ENCODE measurements at places on chromosomes 4 and X.

- no peak for DNase-seq
Observed at GRCh38 chr4:46874811-46875210, 34.2 kb downstream of the COX7B2 start.

DNA sequence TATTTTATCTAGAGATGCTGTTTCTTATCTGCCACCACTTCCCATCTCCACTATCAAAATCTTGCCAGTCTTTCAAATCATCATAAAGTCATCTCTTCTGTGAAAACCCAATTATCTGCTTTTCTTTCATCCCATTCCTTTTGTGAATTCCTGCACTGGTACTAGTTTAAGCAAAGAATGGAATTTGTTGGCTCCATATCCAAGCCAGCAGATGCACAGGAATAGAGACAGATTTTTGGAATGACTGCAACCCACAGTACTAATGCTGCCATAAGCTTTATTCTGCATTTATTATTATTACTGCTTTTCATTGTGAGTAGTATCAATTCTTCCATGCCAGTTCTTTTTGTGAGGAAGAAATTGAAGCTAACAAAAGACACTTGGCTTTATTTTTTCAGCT, 616.7 kb downstream of the RAPGEF2 start:
- no peak for DNase-seq

- DNase-seq, result no peak
Observed at GRCh38 chrX:74911494-74911893, 13.8 kb downstream of the NEXMIF start.

- DNase-seq, result no peak
Observed at GRCh38 chrX:47430925-47431324, 52.1 kb downstream of the ZNF41 start.

DNA sequence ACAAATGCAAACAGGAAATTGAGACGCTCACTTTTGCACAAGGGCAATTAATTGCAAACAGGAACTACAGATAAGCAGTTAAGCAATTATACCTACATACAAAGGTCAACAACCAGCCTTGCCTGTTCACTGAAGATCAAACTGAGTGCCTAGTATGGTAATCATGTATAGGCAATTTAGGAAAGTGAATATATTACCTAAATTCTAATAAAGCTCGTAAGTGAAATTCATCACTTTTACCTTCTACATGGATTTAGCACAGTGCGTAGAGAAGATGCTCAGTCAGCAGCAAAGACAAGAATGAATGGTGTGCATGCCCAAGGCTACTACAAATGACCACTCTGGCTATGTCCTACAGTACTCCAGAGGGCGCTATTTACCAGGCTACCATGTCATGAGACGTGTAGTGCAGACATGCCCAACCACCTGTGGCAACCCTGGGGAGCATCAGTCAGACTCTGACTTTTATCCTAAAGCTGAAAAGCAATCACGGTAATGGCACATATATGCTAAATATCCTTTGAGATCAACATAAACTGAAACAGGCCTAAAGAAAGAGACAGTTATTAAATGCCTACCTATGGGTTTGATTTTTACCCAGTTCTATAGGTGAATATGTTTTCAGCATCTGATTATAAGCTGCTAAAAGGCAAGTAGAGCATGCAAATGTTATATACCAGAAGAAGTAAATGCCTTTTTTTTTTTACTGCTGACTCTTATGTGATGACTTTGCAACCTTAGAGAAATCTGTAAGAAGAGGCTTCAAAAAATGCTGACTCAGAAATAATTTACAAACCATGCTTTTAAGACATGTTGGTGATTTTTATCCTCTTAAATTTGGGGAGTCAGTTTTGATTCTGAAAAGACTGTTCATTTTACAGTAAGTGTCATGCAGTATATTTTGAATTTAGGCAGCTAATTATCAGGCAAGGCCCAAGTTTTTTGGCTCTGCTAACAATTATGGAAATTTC, 178.0 kb downstream of the PPP3CA start:
- DNase-seq, result peak; percentile 36

DNA sequence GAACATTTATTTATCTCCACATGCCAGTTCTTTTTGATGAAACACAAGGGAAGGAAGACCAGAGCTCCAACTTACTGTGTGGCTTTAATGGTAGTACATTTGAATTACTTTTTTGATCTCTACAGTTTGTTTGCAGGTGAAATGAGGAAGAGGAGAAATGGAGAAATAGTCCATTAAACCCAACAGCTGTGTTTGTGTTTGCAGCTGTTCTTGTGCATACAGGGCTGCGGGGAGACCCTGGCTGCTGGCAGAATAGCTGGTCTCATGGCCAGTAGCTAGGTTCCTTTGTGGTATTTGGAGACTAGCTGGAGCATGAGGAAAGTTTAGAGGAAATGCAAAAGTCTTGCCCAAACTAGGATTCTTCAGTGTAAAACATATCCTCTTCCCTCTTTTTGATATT, 374.8 kb downstream of the GPAT3 start:
- no peak for DNase-seq

- no peak for DNase-seq
Observed at GRCh38 chr4:89119166-89119565, 7.8 kb downstream of the TIGD2 start.

GRCh38 chr4:2281575-2282343, 19.9 kb upstream of the MXD4 start:
- DNase-seq, result peak; percentile 41

DNA sequence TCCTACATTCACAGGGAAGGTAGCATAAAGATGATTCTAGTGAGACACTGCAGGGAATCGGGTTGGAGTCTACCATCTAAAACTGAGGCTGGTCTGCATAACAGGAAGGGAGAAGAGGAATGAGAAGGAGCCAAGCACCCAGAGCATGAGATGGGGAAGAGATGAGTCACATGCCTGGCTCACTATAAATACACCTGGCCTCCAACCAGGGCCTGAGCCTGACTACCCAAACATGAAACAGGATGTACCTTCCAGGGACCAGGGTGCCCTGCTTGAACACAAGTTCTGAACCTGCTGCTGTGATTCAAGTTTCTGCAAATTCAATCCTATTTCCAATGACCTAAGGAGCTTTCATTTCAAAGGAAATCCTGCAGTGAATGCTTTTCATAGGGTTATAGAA, 24.9 kb downstream of the CD99L2 start:
- DNase-seq, result no peak

DNA sequence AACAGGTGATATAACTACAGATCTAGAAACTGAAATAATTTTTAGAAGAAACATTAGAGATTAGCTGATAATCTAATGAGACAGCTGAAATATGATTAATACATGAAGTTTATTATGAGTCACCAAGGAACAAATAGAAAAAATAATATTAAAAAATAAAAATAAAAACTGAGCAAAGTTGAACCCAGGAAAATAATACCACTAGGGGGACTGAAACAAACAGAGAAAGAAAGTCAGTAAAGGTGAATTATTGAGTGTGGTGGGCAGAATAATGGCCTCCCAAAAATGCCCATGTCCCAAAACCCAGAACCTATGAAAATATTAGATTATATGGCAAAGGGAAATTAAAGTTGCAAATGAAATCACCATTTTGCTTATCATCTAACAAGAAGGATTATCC, 820.7 kb upstream of the INTU start:
- no peak for DNase-seq

DNA sequence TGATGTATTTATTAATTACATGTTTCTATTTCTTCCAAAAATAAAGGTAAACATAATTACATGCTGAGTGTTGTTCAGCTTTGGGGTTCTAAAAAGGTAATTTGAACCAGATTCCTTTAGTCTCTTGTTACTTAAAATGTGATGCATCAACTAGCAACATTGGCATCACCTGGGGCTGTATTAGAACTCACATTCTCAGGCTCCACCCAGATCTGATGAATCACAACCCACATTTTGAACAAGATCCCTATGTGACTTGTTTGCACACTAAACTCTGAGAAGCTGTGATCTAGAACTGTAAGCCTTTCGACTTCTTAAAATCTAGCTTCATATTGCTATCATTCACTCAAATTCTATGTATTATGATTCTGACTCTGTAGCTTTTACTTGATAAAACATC, 23.0 kb upstream of the HS3ST1 start:
- DNase-seq, result no peak

DNA sequence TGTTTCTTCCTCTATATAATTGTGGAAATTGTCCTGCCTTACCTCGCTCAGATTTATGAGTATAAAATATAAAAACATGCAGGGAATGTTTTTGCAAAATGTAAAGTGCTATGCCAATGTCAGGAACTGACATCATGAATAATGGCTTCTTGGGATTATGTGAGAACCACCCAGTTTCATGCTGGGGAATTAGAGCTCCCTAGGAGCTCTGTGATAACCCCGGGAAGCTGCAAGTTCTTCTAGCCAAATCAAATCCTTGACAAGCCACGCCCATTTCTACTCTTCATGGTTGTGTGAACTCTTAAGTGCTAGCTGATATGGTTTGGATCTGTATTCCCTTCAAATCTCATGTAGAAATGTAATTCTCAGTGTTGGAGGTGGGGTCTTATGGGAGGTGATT, 85.9 kb upstream of the PAK3 start:
- no peak for DNase-seq

- no peak for DNase-seq
Observed at GRCh38 chr4:107600983-107601382, 119.1 kb downstream of the PAPSS1 start.

- DNase-seq, result no peak
Observed at GRCh38 chrX:50470103-50471031, at the start of gene DGKK. TSS of gene DGKK (minus strand) at chrX:50470825. CDS start at chrX:50470678, 147 bp downstream.

- DNase-seq, result no peak
Observed at GRCh38 chr4:94451051-94451694, 569 bp upstream of the PDLIM5 start.

DNA sequence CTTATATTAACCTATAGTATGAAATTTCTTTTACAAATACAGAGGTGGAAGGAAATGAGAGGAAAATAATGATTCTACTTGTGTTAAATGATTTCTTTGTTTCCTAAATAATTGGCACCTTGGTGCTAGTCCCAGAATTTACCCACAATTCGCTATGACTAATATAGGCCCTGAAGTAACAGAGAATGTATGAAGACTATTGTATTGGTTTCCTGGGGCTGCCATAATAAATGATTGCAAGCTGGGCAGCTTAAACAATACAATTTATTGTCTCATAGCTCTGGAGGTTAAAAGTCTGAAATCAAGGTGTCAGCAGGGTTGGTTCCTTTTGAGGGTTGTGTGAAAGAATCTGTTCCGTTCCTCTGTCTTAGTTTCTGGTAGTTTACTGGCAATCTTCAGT, 74.8 kb upstream of the GPRIN3 start:
- DNase-seq, result no peak

DNA sequence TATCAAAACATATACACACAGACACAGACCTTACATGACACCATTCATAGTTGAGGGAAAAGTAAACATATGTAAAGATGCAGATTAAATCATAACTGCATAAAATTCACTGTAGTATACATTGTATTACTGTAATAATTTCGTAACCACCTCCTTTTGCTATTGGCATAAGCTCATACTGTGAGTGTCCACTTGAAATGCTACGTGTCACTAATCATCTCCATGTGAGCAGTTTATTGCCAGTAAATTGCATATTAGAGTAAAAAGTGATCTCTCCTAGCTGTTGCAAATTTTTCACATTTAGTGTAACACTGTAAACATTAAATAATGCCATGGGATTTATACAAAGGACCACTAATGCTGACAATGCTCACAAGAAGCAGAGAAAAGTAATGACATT, 256.7 kb upstream of the GNPDA2 start:
- DNase-seq, result no peak

GRCh38 chrX:20571611-20572010, 304.9 kb upstream of the RPS6KA3 start:
- no peak for DNase-seq

DNA sequence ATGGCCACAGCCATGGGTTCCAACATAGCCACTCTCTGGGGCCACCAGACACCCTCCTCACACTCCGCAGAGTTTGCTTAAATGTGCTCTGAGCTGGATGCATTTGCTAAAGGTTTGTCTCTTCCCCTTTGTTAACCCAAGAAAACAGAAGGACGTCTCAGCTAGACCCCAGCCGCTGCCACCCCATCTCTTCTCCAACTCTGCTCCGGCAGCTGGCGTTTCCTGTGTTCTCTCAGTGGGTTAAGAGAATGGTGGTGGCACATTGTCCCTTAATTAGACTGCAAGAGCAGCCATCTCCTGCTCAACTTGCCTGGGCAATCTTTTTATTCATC, 43.7 kb upstream of the FAM9C start:
- DNase-seq, result peak; percentile 16

DNA sequence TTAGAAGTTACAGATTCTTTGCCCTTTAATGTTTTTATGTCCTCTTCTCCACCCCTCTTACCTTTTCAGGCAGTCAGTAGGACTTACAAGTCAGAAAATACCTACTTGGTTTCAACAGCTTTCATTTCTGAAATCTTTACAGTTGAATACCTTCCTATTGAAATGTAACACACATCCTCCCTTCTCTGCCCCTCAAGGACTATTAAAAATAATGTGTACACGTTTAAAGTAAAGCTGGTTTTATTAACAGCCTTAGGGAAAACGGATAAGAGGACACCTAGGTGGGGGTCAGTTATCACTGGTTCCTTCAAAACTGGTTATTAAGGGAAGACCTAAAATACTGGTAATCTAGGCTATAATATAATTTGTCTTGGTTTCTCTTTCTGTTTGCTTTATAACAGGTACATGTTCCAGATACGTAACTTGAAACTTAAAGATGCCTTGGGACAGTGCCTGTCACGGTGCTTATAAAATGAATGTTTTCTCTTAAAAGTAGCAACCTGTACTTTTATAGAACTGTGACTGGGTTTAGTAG, 1.8 kb downstream of the CCSER1 start:
- DNase-seq, result no peak

- no peak for DNase-seq
Observed at GRCh38 chr4:94469221-94469784, 17.6 kb downstream of the PDLIM5 start.

DNA sequence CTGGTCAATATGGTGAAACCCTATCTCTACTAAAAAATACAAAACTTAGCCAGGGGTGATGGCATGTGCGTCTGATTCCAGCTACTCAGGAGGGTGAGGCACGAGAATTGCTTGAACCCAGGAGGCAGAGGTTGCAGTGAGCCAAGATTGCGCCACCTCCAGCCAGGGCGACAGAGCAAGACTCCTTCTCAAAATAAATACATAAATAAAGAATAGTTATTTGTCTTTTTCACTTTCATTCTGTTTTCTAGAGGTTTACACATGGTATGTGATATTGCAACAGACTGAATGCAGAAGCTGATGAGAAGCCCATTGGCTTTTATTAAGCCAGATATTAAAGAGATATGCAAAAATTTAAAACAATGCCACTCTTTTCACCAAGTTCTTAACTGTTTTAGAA, 8.2 kb downstream of the KLHL15 start:
- no peak for DNase-seq

- no peak for DNase-seq
Observed at GRCh38 chr4:177052211-177052934, 257.3 kb upstream of the NEIL3 start.

GRCh38 chr4:119722670-119723069, 94.1 kb upstream of the PDE5A start:
- DNase-seq, result no peak

DNA sequence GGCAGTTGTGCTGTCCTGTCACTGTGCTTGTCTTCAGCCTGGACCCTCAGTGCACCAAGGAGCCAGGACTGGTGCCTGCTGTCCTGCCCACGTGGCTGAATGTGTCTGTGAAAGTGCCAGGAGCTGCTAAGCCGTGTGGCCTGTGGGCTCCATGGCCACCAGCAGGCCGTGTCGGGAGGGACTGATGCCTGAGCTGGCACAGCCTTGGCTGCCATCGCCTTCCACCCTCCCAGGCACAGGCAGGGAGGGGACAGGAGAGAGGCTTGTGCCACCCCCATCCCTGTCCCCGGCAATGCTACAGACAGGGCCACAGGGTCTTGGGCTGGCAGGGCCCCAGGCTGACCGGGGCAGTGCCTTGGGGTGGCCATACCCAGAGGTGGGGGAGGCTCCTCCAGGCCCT, 24.8 kb downstream of the DOK7 start:
- no peak for DNase-seq

GRCh38 chr4:170274616-170275015, 184.9 kb upstream of the AADAT start:
- no peak for DNase-seq
